ENCODE measurements at places on chromosomes 3 and 15.

DNA sequence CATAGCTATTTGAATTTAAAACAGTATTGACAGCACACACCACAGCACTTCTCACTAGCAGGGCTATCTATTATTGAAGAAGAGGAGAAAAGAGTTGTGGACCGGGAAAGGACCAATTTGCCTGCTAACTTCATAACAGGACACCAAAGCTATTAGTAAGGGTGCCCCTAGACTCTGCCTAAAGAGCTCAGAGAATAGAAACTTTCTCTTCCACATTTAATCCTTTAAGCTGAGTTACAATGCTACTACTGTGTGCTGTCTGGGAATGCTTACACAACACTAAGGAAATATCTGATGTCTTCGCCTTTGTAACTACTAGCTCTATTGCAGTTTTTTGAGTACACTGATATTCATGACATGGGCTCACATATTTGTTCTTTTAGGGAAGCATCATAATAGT lies 13.5 kb upstream of the AADAC start:
- DNase-seq: no peak

DNA sequence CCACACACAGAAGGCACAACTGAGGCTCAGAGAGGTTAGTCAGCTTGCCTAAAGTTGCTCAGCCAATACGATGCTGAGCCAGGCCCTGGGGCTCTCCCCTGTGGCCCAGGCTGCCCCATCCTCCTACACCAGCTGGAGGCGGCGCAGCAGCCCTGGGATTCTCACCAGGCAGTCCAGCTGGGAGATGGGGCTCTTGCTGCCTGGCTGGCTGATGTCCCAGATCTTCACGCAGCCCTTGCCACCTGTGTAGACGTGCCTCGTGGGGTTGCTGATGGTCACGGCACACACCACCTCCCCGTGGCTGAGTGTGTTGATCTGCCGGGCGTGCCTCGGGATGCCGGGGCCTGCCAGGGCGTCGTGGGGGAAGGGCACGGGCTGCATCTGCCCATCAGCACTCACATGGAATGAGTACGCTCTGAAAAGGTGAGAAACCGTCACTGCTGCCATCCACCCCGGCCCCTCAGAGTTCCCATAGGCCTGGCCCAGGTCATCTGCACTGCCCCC lies 42.8 kb downstream of the TLE3 start:
- DNase-seq: no peak

DNA sequence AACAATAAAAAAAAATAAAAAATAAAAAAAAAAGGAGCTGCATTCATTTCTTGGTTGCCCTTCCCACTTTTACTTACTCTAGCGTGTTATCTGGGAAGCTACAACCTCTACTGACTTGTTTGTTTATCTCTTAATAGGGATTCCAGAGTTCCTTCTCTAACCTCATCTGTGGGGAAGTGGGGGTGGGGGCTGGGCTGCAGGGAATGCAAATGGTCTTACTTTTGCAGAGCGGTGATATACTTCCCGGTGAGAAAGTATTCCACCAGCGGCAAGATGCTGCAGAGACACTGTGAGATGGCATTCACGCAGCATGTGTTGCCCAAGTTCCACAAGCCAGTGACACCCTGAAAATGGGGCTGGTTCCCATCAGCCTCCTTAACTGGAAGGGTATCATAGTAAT lies 2.1 kb downstream of the USP50 start:
- no peak for DNase-seq

DNA sequence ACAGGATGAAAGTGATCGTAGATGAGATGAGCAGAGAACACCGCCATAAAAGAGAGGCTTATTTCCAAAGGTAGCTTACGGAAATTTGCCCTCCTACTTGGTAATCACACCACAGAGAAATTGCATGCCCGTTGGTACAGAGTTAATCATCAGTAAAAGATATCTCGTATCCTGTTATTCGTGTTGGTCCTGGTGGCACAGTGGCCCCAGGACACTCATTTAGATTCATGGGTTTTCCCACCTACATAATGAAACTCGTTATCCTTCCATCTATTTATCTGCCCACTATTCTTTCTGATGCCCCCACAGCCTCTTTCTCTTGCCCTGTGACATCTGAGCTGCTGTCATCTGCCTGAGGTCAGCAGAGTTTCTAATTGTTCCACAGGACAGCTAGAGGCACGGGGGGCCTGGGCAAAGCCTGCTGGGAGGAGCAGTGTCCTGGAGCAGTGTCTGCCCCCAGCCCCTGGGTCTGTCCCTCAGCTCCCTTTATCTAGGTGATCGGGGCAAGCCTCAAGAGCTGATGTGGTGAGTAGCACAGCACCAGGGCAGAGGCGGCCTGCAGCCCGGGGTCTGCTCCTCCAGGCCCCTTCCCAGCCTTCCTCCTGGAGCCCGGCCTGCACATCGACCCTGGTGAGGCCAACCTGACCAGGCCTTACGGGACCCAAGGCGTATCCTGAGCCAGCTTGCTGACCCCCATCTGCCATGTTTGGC lies 42.2 kb downstream of the PXYLP1 start:
- no peak for DNase-seq

DNA sequence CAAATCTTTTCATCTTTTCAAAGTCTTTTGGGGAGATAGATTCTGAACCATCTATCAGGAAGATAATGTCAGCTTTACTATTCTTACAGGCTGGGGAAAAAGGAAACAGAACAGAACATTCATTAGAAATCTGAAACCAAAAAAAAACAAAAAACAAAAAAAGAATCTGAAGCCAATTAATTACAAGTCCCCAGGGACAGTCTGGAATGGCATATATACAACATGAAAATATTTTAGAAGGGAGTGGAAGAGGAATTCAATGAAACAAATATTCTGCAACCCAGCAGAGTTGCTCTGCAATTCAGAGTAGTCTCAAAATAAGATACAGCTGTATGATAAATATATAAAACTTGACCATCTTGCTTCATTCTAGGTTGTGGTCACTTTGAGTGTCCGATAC lies 41.7 kb upstream of the CAPN7 start:
- no peak for DNase-seq

- DNase-seq: no peak
Measured at GRCh38 chr15:91555312-91555711, 298.2 kb upstream of the SLCO3A1 start.

GRCh38 chr3:65919826-65920225 lies 118.9 kb downstream of the MAGI1 start:
- no peak for DNase-seq

- DNase-seq: no peak
Measured at GRCh38 chr15:99482993-99483392, 82.8 kb upstream of the MEF2A start.

DNA sequence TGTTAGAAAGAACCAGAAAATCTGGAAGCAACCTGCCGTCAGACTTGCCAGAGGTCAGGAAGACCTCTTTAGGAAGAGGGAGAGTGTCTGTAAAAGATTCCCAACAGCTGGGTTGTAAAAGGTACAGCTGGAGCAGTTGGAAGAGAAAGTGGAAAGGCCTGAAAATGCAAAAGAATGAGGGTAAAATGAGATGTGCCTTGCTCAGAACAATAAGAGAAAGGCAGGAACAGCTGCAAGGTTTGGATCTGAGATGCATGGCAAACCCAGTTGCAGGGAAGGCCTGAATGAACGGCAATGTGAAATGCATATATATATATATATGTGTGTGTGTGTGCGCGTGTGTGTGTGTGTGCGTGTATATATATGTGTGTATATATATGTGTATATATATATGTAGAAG lies 88.1 kb downstream of the ZIC1 start:
- DNase-seq: no peak

DNA sequence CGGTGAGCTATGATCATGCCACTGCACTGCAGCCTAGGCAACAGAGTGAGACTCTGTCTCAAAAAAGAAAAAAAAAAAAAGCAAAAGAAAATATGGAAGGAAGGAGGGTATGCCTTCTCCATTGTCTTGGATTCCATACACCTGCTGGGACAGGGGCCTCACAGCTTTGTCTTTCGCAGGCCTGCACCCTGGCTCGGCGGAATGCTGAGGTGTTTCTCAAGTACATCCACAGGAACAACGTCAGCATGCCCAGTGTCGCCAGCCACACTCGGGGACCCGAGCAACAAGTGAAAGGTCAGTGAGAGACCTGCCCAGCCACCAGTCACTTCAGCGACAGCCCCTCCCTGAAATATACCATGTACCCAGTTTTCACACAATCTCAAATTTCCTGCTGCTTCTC lies 288.5 kb upstream of the UMPS start:
- no peak for DNase-seq

DNA sequence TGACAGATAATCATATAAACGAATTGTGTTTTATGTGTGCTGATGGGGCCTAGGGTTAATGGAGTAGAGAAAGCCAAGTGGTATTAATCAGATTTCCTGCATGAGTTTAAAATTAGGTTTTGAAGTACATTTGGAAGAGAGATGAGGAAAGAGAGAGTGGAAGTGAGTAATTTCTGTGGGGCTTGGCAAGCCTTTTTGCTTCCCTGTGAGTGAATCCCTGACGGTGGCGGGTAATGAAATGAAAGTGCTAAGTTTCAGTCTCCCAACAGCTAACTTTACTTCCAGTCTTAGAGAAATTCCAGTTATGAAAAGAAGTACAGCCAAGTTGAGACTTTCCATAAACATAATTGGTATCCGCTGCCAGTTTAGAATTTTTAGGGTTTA lies 139.4 kb downstream of the BBX start:
- no peak for DNase-seq

GRCh38 chr15:90674476-90674875 lies 42.7 kb upstream of the BLM start:
- no peak for DNase-seq

DNA sequence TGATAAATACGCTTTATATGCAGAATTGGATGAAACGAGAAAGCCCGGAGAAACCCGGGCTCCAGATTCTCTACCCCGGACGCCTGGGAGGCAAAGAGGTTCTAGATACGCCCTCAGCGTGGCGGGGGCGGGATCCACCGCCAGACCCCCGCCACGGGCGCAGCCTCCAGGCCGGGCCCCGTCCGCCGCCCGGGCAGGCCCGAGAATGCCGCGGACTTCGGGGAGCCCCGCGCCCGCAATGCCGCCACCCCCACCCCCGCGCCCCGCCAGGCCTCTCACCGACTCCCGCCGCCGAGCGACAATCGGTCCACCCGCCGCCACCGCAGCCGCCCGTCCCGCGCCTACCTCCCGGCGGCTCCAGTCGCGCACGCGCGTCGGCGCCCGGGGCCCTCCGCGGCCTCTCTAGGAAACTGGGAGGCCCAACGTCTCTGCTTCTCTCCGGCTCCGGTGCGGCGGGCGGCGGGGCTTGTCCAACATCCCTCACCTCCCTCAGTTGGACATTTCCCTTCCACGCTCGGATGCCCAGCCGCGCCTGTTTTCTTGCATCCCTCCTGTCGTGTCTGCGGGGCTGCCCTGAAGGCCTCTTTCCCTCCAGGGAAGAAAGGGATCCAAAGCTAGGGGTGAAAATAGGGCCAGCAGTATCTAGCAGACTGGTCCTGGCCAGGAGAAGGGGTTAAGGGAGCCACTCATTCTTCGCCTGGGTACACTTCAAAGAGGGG lies at the start of gene ZNF445:
Gene ZNF445, minus strand, starts transcription at position 359 of the 719 bp plus-strand sequence. CDS start 22,121 bp downstream, outside the sequence.
- DNase-seq: peak; percentile 89

DNA sequence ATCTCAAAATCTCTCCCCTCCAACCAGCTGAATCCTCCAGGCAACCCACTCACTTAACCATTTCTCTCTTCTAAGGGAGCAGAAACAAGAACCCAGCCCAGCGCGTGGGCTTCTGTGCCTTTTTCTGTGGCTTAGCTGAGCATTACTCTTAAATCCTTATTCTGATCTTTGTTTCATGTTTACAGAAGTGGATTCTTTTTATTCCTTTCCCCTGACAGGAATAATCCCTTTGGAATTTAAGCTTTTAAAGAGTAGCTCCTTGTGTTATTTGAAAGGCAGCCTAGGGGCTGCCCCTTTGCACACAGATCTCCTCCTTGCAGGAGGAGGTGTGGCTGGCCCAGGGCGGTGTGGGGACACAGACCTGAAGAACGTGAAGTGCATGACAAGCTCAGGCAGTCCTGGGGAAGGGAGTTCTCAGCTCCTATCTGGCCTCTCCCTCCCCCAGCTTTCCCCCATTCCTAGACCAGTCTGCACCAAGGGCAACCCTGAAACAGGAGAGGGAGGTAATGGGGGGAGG lies 77.1 kb upstream of the UBE2E1 start:
- no peak for DNase-seq

GRCh38 chr15:66047321-66048024 lies 178.2 kb downstream of the RAB11A start:
- DNase-seq: no peak

GRCh38 chr15:51092480-51093040 lies 2.1 kb downstream of the TNFAIP8L3 start:
- DNase-seq: no peak

GRCh38 chr3:117567382-117567781 lies 857.8 kb downstream of the TUSC7 start:
- DNase-seq: no peak

GRCh38 chr3:115100806-115101205 lies 46.3 kb downstream of the ZBTB20 start:
- no peak for DNase-seq

- DNase-seq: no peak
Measured at GRCh38 chr15:80948651-80949292, 40.8 kb downstream of the MESD start.

- DNase-seq: no peak
Measured at GRCh38 chr15:33344111-33344510, 33.3 kb downstream of the RYR3 start.

DNA sequence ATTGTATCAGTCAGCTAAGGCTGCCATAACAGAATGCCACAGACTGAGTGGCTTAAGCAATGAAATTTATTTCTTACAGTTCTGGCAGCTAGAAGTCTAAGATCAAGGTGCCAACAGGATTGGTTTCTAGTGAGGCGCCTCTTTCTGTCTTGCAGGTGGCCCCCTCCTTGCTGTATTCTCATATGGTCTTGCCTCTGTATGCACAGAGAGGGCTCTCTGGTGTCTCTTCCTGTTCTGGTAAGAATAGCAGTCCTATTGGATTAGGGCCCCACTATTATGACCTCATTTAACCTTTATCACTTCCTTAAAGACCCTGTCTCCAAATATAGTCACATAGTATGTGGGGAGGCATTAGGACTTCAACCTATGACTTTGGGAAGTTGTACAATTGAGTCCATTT lies 253.9 kb downstream of the EDEM1 start:
- DNase-seq: no peak

DNA sequence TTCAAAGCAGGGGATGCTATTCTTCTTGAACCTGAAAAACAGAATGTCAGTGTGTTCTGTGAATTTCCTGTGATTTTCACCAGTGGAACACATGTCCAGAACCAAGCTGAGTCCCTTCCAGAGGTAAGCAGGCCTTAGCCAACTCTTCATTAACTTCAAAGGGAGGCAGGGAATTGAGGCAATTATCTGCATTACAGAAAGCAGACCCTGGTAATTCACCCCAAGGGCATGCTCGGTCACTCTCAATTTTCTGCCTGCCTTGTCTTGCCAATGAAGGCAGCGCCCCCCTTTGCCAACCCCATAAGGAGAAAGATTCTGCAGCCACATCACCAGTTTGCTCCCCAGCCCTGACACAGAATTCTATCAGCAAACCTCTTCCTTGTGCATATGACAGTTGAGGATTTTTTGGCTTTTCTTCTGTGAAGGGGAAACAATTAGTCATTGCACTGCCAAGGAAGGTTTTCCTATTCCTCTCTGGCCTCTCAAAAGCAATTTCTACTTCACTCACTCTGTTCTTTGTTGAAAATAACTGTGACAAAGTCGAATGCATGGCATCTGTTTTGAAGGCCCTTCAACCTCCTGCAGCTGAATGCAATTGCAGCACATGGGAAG lies 85.3 kb downstream of the HHLA2 start:
- DNase-seq: no peak

Data from Right ventricle myocardium superior (tissue), 1 donor.